ENCODE measurements at places on chromosomes 7 and 10.

GRCh38 chr10:119466655-119467054 is 75.9 kb downstream of the RGS10 start:
- no peak overlapping the region for H3K4me3 ChIP-seq
- H3K27ac ChIP-seq = no peak overlapping the region
- no peak for DNase-seq
- H3K36me3 ChIP-seq = no peaks in the 10 kb centered on the region

GRCh38 chr7:37344886-37345579 is 103.6 kb downstream of the ELMO1 start:
- H3K27me3 ChIP-seq = no peaks in the 10 kb centered on the region
- H3K27ac ChIP-seq = peak overlapping the region; percentile 75
- peaks cover 45% of the 10 kb centered on the region for H3K4me1 ChIP-seq
- no peaks in the 10 kb centered on the region for H3K36me3 ChIP-seq

DNA sequence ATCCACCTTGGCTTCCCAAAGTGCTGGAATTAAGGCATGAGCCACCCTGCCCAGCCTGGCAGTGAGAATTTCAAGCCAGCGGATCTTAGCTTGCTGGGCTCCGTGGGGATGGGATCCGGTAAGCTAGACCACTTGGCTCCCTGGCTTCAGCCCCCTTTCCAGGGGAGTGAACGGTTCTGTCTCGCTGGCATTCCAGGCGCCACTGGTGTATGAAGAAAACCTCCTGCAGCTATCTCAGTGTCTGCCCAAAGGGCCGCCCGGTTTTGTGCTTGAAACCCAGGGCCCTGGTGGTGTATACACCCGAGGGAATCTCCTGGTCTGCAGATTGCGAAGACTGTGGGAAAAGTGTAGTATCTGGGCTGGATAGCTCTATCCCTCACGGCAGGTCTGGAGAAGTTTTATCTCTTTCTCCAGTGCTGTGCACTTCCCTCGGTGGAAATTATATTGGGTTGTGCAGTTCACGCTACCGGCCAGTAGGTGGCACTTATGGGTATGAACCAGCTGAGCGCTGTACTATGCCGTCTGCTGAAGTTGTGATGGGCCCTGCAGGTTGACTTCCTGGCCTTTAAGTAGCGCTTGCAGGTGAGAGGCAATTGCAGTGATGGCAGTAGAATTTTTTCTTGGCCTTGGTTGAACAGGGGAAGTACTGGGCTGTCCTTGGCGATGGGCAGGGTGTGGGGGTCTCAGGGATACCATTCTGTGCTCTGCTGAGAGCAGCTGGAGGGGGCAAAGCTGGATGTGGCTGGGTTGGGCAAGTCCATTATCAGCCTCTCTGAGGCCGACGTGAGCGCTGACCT is 138.0 kb upstream of the MTPN start:
- peak; percentile 38 for DNase-seq
- H3K4me1 ChIP-seq = no peaks in the 10 kb centered on the region
- H3K4me3 ChIP-seq = no peak overlapping the region

DNA sequence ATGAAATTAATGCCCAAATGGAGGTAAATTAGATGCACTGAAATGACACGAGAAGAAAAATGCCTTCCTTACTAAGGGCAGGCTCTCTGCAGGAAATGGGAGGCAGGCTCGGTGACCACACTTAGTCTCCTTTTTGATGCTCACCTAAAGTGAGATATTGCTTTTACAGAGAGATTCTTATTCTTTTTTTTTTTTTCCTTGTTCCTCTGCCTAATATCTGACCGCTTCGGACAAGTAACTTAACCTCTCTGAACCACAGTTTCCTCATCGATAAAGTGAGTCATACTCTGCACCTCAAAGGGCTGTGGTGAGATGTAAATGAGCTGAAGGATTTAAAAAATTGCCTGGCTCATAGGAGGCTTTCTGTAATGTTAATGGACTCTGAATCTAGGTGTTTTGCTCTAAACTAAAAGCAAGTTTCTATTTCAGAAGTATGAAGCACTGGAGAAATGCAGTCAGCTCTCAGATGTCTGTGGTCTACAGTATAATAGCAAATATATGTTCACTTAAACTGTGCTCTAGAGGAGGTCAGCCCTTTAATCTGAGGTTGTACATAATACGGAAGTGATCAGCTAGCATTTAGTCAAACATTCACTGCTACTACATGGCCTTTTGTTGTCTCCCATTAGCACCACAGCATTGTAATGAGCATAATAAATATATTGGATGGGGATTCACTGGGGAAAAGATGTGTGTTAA is 23.2 kb downstream of the NKX2-3 start:
- H3K27me3 ChIP-seq = peaks cover 11% of the 10 kb centered on the region
- H3K36me3 ChIP-seq = no peaks in the 10 kb centered on the region
- H3K4me3 ChIP-seq = no peak overlapping the region
- DNase-seq = no peak
- H3K4me1 ChIP-seq = no peaks in the 10 kb centered on the region
- no peak overlapping the region for H3K27ac ChIP-seq

DNA sequence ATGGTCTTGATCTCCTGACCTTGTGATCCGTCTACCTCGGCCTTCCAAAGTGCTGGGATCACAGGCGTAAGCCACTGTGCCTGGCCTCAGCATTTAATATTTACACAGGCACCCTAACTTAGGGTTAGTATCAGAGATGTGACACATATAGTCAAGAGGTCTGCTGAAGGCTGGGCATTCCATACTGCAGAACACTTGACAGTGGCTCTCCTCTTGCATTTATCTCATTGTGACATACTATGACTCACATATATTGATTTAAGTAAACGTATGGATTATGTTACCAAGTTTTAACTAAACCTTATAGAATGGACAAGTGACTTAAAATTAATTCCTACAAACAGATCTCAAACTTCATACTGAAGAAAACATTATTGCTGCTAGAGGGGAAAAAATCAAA is 36.6 kb downstream of the BRAF start:
- H3K27ac ChIP-seq = no peak overlapping the region
- peaks cover 7% of the 10 kb centered on the region for H3K4me1 ChIP-seq
- H3K4me3 ChIP-seq = no peak overlapping the region
- H3K36me3 ChIP-seq = no peaks in the 10 kb centered on the region
- H3K27me3 ChIP-seq = no peaks in the 10 kb centered on the region
- no peak for DNase-seq

- no peak overlapping the region for H3K27ac ChIP-seq
- no peaks in the 10 kb centered on the region for H3K27me3 ChIP-seq
- no peaks in the 10 kb centered on the region for H3K4me1 ChIP-seq
- no peak for DNase-seq
- H3K36me3 ChIP-seq = no peaks in the 10 kb centered on the region
- H3K4me3 ChIP-seq = no peak overlapping the region
These were observed 41.9 kb upstream of the FAM180A start for GRCh38 chr7:135790371-135790977.

Measured in B cell (primary cell).